ENCODE measurements at places on chromosomes 3 and 15.

- DNase-seq = no peak
Observed at GRCh38 chr15:64865998-64866520, 24.3 kb downstream of the PLEKHO2 start.

- DNase-seq = no peak
Observed at GRCh38 chr3:50336452-50337174, 4.0 kb downstream of the RASSF1 start.

GRCh38 chr15:38687775-38688495 is 123.3 kb upstream of the RASGRP1 start:
- DNase-seq = no peak

GRCh38 chr15:75031848-75032247 is 8.5 kb downstream of the PPCDC start:
- DNase-seq = no peak

GRCh38 chr3:128453501-128454309 is 13.0 kb downstream of the DNAJB8 start:
- no peak for DNase-seq

DNA sequence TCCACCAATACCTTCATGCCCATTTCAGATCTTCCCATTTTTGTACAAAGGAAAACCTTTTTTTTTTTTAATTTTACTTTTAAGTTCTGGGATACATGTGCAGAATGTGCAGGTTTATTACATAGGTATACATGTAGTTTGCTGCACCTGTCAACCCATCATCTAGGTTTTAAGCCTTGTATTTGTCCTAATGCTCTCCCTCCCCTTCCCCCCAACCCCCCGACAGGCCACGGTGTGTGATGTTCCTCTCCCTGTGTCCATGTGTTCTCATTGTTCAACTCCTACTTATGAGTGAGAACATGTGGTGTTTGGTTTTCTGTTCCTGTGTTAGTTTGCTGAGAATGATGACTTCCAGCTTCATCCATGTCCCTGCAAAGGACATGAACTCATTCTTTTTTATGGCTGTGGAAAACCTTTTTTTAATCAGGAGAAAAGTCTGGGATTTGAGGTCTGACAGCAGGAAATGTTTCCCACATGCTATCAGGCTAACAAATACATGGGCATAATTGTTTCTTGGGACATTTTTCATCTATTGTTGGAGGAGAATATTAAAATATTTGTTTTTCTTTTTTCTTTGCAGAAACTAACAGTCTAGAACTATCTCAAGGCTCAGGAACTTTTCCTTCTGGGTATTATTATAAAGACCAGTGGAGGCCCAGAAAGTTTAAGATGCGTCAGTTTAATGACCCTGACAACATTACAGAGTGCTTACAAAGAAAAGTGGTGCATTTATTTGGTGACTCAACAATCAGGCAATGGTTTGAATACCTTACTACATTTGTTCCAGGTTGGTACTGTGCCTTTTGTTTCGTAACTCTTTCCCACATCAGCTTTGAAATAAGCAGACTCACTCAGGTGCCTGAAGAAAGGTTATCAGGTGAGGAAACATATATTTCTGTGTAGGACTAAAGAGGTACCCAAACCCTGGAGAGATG is 32.8 kb upstream of the NFKBIZ start:
- no peak for DNase-seq

DNA sequence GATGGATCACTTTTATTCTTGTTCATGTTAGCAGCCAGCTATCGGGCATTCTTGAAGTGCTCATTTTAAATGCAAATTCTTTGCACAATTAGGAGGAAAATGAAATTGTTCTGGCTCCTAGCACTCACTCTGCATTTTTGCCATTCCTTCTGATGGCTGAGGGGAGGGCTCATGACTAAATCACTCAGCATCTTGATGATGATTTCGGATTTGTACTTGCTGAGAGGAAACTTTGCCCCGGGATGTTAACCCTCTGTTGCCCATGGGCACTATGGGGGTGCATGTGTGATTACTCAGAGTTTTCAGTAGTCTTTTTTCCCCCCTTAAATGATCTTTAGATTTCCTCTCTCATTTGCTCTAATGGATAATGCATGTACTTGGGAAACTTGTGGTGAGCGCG is 299.6 kb upstream of the C2CD4B start:
- no peak for DNase-seq

DNA sequence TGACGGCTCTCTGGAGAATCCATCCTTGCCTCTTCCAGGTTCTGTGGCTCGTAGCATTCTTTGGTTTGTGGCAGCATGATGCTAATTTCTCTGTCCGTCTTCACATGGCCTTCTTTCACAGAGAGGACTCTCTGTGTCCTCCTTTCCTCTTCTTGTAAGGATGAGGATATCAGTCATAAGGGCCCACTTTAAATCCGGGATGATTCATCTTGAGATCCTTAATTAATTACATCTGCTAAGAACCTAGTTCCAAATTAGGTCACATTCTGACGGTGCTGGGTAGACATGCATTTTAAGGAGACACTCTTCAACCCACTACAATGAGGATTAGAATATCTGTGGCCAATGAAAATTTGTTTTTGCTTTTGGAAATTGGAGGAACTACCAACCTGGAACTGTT is 15.7 kb upstream of the GXYLT2 start:
- no peak for DNase-seq

- DNase-seq = peak; percentile 12
Observed at GRCh38 chr15:85379403-85380131, 836 bp upstream of the AKAP13 start.

DNA sequence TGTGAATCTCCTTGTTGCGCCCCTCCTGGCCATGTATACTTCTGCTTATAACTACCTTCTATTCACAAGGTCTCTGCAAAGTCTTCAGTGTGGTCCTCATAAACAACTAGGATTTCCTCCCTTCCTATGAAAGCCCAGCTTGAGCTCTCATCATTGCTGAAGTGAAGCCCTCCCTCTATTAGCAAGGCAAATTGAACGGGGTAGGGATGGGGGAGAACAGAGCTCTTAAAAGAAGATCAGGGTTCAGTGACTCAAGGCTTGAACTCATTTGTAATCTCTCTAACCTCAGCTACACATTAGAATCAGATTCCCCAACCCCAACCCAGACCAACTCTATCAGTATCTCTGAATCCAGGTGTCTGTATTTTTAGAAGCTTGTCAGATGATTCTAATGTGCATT is 88.3 kb upstream of the ST8SIA2 start:
- no peak for DNase-seq

GRCh38 chr15:82146576-82146975 is 100.8 kb upstream of the MEX3B start:
- DNase-seq = no peak

- no peak for DNase-seq
Observed at GRCh38 chr3:71005702-71006321, 577.7 kb downstream of the FOXP1 start.

GRCh38 chr3:146125951-146126350 is 35.0 kb downstream of the PLOD2 start:
- DNase-seq = no peak

DNA sequence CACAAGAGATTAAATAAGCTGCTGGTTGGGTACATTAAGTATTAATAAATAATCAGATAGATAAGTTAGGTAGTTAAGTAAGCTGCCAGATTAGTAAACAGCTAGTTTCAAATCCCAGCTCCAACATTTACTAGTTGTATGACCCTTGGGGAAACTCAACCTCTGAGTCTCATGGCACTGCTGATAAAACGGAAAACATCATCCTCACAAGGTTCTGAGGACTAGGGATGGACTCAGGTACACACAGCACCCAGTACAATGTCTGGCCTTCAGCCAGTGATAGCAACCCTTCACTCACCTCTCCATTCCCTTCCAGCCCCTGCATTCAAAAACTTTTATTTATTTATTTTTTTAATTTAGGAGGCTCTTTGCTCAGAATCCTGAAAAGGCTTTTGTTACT is 32.3 kb downstream of the B3GNT5 start:
- no peak for DNase-seq

DNA sequence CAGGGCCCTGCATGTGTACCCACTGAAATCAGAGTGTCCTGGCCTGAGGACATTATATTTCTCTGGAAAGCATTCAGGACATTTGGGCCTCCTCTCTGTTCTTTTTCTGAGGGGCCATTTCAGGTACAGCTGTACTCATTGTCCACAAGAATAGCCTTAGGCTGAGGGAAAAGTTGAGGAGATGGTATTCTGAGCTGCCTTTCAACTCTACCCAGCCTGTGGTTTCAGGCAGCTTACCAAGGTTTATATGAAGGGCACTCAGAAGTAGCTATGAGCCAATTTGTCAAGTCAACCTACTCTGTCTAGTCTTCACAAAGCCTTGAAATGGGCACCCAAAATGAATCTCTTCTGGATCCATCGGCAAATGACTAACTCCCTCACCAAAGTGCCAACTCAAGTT is 9.4 kb downstream of the ATP13A4 start:
- no peak for DNase-seq

GRCh38 chr3:73521734-73522336 is 102.9 kb downstream of the PDZRN3 start:
- no peak for DNase-seq

DNA sequence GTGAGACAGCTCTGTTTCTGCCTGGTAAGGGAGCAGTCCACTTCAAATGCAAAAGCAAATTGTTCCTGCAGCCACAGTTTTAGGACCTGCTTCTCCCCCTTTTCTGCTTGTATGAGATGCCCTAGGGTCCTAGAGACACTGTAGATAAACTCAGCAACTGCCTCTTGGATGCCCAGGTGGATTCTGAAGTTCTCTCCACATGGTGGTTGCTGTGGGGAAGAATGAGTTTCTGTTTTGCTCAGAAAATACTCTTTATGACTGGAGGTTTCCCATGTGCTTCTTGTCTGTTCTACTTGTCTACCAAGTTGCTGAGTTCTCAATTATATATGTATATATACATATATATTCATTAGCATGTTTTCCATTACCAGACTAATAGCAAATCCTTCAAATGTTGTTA is 5.6 kb upstream of the ZNF80 start:
- DNase-seq = no peak

DNA sequence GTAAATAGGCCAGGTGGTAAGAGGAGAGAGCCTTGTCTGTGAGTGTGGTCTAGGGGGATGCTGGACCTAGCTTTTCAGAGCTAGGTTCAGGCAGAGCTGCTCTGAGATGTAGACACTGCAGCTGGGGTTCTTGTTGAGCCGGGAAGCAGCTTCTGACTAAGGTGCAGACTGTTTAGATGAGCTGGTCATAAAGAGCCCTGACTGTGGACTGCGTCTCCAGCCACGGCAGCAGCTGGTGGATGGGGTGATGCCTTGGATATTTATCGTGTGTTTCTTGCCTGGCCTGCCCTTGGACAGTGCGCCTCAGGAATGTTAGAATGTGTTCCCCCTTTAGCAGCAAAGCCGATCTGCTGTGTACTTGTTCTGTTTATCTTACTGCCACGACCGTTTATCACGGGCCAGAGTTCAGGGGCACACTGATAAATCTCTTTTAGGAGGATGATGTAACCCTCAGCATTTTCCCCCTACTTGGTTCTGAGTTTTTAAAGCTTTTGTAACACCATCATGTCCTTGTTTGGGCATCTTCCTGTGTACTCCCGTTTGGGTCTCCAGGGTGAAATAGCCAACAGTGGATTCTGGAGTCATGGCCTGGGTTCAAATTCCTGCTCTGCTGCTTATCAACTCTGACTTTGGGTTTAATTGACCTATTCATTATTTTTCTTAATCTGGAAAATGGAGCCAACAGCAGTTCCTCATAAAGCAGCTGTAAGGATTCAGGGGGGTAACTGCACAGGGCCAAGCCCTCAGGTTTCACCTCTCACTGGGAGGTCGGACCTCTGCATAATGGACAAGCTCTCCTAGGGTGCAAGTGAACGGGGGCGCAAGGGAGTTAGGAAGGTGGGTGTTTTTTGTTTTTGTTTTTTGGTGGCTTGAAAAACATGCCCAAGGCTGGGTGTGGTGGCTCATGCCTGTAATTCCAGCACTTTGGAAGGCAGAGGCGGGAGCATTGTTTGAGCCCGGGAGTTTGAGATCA is 51.4 kb downstream of the FLNB start:
- DNase-seq = no peak

- no peak for DNase-seq
Observed at GRCh38 chr15:67504056-67504455, 16.9 kb upstream of the C15orf61 start.

GRCh38 chr3:102619361-102619760 is 184.5 kb downstream of the ZPLD1 start:
- no peak for DNase-seq

DNA sequence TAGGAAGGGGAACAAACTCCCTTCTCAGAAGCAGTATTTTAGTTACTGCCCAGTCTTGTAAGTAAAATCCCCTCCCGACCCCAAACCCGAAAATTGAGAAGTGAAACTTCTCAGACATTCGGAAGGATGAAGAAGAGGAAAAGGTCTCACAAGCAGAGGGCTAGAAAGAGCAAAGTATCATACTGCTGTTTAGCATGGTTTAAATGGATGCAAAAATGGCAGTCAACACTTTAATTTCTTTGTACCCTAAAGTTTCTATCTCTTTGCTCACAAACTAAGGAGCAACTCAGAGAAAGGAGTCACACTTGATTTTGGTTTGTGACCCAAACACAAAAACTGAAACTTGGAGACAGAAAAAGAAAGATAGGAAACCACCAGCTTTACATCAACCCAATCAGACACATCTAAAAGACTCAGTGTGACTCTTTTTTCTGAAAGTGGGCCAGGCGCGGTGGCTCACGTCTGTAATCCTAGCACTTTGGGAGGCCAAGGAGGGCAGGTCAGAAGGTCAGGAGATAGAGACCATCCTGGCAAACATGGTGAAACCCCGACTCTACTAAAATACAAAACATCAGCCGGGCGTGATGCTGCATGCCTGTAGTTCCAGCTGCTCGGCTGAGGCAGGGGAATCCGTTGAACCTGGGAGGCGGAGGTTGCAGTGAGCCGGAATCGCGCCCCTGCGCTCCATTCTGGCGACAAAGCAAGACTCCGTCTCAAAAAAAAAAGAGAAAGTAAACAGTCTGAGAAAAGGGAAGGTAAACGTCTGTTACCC is 63.2 kb upstream of the ATP11B start:
- DNase-seq = no peak

- no peak for DNase-seq
Observed at GRCh38 chr3:117054556-117054955, 345.0 kb downstream of the TUSC7 start.

DNA sequence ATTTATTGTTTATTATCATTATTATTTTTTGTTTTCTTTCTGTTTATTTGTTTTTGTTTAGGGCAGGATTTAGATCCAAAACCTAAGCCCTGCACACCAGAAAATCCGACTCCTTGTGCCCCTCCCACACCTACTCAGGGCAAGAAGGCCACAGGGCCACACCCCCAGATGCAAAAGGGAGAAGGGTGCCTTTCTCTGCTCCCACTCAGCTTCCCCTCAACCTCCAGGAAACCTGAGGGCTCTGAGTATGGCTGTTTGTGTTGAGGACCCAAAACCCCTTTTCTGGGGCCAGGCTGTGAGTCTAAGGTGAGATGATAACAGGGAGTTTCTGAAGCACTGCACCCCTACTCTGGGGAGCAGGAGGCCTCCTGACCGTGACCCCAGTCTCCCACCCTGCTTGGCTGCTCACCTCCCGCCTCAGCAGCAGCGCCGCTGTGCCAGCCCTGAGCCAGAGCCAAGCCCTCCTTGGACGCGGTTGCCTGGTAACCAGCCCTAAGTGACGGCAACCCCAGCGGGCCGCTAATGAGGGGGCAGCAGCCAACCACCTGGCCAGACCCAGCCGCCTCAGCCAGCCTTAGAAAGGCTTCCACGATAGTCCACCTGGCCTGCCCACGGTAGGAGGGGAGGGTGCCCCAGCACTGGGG is 6.4 kb upstream of the C15orf39 start:
- DNase-seq = no peak
